ENCODE measurements at places on chromosomes 1 and 21. TPM values are rescaled to one million over a fixed set of nuclear protein-coding genes. Genes with fewer than 3 reads are reported as not detected.

GRCh38 chr1:59671066-59671952 lies 143.4 kb upstream of the HOOK1 start:
- H3K36me3 ChIP-seq, result no peaks in the 10 kb centered on the region
- H3K27me3 ChIP-seq, result no peaks in the 10 kb centered on the region
- no peak overlapping the region for H3K4me3 ChIP-seq
- peaks cover 8% of the 10 kb centered on the region for H3K4me1 ChIP-seq
- no peak for DNase-seq
- H3K27ac ChIP-seq, result peak overlapping the region; percentile 84

GRCh38 chr1:15867288-15867687 lies 19.8 kb downstream of the SPEN start:
- no peaks in the 10 kb centered on the region for H3K27me3 ChIP-seq
- H3K36me3 ChIP-seq, result no peaks in the 10 kb centered on the region
- no peak overlapping the region for H3K27ac ChIP-seq
- no peak for DNase-seq
- no peak overlapping the region for H3K4me3 ChIP-seq

GRCh38 chr1:62753031-62753965 lies 30.6 kb upstream of the ATG4C start:
- no peak for DNase-seq
- H3K4me1 ChIP-seq, result no peaks in the 10 kb centered on the region

DNA sequence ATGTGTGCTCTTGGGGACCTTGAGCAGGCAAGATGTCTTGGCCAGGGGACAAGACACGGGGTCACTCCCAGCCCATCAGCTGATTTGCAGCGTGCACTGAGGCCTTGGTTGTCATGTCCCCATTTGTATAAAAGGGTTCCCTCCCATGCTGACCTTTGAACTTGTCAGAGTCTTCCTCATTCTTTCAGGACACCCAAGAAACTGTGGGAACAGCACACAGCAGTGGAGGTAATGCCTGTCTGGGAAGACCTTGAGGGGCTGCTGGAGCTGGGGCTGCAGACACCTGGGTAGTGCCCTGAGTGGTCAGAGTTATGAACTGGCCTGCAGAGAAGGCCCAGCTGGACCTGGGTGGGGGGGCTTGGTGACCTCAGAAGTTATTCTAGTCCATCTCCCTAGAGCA lies 46.4 kb downstream of the FAAH start:
- no peak overlapping the region for H3K4me3 ChIP-seq
- no peak for DNase-seq
- H3K36me3 ChIP-seq, result no peaks in the 10 kb centered on the region
- no peak overlapping the region for H3K27ac ChIP-seq

GRCh38 chr1:14065486-14065885 lies 365.5 kb downstream of the PRDM2 start:
- no peak overlapping the region for H3K4me3 ChIP-seq
- no peaks in the 10 kb centered on the region for H3K27me3 ChIP-seq
- H3K36me3 ChIP-seq, result no peaks in the 10 kb centered on the region
- no peak for DNase-seq
- H3K4me1 ChIP-seq, result no peaks in the 10 kb centered on the region
- H3K27ac ChIP-seq, result no peak overlapping the region

The CFHR1 gene
- not detected for total RNA-seq

The NDUFS2 gene
- 43.8 TPM for total RNA-seq

The PYHIN1 gene
- total RNA-seq, result 0.46 TPM
